ENCODE measurements at places on chromosomes 7 and 10.

GRCh38 chr7:44136731-44137130 lies 4.4 kb downstream of the MYL7 start:
- no peak for DNase-seq

DNA sequence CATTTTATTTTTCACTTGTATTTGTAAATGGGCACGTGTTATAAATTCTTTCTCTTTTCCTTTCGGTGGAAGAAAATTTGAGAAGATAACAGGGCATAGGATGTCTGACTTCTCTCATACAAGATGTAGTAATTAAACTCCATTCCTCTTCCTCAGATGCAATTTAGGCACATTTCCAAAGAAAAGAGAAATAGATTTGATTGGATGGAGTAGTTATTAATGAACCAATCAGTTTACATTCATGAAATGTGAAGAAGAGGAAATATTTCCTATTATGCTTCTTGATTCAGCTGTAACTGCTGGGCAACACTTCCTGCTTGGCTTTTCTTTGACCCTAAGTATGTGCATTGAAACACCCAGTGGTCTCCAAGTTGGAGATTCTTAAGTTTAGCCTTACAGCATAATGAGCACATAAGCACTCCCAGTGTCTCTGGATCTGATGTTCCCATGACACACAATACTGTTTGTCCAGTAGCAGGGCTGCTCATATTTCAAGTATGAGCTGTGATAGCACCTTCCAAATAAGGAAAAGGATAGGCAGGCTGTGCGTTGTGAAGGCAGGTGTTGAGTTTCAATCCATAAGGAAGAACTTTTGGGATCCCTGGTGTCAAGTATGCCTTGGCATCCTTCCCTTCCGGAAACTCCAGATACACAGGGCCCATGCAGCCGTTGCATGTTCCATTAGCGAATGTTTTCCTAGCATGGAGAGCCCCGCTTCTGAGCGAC lies 33.4 kb upstream of the COBL start:
- DNase-seq: no peak

DNA sequence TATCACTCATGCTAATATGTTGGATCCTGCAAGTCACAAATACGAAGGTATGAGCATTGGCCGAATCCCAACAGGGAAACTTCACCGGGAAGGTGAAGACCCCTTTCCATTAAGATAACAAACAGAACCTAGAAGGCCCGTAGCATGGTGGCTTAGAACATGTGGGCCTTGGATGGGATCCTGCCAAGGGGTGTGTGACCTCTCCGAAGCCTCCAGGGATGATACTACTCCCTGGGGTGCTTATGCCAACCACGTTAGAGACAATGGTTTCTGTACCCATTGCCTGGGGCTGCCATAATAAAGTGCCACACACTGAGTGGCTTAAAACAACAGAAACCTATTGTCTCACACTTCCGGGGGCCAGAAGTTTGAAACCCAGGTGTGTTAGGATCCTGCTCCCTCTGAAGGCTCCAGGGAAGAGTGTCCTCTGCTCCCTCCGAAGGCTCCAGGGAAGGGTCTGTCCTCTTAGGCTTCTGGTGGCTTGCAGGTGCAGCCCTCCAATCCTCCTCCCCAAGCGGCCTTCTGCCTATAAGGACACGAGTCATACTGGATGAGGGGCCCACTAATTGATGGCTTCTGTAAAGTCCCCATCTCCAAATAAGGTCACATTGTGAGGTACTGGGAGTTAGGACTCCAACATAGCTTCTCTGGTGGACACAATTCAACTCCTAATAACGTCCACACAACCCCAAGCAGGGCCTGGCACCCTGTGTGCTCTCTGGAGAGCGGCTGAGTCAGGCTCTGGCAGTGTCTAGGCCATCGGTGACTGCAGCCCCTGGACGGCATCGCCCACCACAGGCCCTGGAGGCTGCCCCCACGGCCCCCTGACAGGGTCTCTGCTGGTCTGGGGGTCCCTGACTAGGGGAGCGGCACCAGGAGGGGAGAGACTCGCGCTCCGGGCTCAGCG lies 992 bp upstream of the MGMT start:
- no peak for DNase-seq

DNA sequence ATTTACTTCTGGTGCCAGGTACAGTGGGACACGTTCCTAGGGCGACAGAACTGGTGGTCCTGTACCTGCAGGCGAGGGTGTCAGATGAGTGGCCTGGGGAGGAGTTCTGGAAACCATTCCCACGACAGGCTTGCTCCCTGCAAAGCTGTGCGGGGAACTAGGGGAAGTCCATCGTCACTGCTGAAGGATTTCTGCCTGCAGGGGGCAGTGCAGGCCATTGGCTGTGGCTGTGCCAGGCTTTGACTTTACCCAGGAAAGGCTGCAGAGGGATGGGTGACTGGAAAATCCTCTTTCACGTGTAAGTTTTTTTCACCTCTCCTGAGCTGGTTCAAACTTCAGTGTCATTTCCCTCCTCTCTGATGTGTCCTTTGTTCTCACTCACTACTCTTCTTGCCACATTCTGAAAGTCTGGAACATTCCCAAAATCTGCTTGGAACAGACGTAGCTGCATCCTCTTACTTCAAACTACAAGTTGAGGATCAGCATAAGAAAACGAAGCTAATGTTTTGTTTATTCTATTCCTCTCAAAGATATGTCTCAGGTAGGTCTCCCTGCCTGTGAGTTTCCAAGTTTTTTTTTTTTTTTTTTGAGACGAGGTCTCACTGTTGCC lies 126.5 kb downstream of the SH2D4B start:
- DNase-seq: peak; percentile 45

GRCh38 chr10:3668276-3668965 lies 116.6 kb downstream of the KLF6 start:
- peak; percentile 67 for DNase-seq

DNA sequence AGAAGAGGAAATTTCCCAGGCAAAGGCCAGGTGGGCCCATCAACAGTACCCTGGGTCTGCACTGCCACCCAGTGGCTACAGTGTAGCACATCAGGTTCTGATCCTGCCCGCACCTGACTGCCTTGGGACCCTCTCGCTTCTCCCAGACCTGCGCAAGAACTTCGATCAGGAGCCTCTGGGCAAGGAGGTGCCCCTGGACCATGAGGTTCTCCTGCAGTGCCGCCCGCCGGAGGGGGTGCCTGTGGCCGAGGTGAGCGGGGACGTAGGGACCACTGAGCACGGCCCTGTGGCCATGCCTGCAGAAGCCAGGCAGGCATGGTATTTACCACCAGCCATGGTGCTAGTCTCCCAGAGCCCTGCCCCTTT lies 33.9 kb upstream of the SLC29A3 start:
- peak; percentile 17 for DNase-seq

DNA sequence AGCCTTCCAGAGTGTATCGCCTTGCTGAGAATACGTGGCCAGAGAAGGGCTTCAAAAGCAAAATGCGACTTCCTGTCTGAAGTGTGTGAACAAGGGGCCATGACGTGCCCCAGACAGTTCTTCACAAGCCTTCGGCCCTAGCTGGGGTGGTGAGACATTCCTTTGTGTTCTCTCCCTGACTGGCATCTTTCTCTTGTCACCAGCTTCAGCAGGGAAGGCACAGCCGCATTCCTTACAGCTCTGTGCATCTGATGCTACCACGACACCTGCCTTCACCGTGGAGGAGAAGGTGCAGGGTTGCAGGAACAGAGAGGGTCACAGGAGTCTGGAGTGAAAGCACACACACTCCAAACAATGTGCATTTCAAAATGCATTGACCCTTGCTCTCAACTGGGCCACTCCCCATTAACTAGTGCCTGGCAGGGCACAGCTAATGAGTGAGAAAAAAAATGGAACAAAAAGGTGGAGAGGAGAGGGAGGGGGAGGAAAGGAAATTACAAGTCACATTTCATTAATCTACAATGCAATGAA lies 93.4 kb downstream of the GPR26 start:
- no peak for DNase-seq

DNA sequence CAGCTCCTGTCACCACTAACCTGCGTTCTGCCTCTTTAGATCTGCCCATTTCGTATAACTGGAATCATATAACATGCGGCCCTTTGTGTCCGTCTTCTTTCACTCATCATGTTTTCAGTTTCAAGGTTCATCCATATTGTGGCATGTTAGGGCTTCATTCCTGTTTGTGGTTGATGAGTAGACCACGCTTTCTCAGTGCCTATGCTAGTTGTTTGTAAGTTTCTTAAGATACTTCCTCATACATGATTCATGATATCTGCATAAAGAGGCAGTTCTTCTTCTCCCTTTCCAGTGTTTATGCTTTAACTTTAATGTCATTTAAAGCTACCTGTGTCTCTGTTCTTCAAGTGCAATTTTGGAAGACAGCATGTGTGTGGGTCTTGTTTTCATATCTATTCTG lies 79.5 kb upstream of the FAM20C start:
- no peak for DNase-seq

- DNase-seq: no peak
Observed at GRCh38 chr7:47421456-47421855, 160.5 kb downstream of the TNS3 start.

GRCh38 chr10:30749385-30749784 lies 119.8 kb upstream of the LYZL2 start:
- no peak for DNase-seq

GRCh38 chr7:23044581-23044980 lies 30.7 kb upstream of the HYCC1 start:
- DNase-seq: no peak

- DNase-seq: no peak
Observed at GRCh38 chr10:100551196-100551595, 15.5 kb downstream of the HIF1AN start.

- no peak for DNase-seq
Observed at GRCh38 chr10:44352316-44353127, 32.4 kb downstream of the CXCL12 start.

GRCh38 chr10:52955337-52955736 lies 182.8 kb upstream of the MBL2 start:
- DNase-seq: no peak

GRCh38 chr7:139046143-139046542 lies 10.3 kb upstream of the ZC3HAV1L start:
- DNase-seq: no peak

GRCh38 chr10:1535301-1535965 lies 201.9 kb downstream of the ADARB2 start:
- DNase-seq: no peak

- no peak for DNase-seq
Observed at GRCh38 chr7:139940866-139941265, 111.8 kb downstream of the TBXAS1 start.

- no peak for DNase-seq
Observed at GRCh38 chr7:44454348-44454747, 36.1 kb downstream of the NUDCD3 start.

- no peak for DNase-seq
Observed at GRCh38 chr10:99369126-99369525, 40.0 kb downstream of the CNNM1 start.

DNA sequence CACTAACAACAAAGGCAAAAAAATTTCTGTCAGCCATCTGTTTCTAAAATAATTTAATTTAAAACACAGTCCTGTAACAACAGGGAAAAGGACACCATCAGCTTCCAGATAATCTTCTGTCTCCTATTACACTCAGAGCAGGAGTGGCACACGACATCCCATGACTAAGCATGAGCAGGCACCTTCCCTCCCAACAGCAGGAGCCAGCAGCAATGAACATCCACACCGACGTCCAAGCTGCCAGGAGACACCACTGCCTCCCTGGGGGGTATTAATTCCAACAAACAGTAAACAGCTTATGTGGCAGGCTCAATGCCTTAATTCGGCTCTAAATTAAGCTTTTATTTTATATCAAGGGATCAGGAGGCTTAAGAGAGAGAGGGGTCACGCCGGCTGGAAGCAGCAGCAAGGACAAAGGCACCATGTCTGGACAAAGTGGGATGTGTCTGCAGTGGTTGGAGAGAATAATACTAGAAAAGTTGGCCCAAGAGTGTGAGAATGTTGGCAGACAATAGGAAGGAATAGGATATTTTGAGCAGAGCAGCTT lies 45.7 kb downstream of the KIAA1549 start:
- DNase-seq: no peak

DNA sequence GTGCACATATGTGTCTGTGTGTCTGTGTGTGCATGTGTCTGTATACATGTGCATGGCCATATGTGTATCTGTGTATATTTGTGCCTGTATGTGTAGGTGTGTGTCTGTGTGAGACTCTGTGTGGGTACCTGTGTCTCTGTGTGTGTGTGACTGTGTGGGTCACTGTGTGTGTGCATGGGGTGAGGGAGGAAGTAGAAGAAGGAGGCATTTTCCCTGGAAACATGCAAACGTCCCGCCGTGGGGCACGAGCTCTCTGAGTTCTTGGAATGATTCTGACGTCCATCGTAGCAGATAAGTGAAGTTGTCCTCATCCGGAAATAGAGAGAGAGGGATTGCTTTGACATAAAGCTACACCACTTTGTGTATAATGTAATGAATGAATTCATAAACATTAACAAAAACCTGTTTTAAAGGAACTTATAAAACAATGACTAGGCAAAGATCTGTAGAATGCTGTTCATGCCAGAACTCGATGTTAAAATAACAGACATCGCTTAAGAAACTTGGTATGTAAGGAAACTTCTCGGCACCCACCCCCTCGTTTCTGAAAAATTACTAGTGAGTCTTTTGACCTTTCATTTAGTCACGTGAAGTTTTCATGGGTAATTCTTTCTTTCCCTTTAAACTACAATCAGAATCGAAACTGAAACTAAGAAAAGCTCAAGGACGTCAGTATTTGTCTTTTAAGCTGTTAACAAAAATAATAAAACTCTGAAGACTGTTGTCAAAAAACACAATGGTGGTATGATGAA lies 43.6 kb upstream of the KLF6 start:
- DNase-seq: peak; percentile 60

DNA sequence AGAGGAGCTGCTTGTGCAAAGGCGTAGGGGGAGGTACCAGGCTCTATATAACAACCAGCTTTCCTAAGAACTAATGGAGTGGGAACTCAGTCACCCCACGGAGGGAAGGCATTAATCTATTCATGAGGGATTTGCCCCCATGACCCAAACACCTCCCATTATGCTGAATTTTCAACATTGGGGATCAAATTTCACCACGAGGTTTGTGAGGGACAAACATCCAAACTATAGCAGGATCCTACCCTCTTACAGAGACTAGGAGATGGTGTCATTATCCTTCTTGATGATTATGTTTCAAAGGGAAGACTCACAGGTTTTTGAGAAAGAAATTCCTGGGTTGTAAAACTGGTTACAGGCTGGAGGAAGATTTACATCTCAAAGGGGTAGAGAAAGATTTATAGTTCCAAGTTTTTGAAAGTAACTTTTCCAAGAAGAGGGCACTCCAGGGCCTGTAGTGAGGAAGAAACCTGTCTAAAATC lies 295.0 kb upstream of the DKK1 start:
- DNase-seq: no peak

DNA sequence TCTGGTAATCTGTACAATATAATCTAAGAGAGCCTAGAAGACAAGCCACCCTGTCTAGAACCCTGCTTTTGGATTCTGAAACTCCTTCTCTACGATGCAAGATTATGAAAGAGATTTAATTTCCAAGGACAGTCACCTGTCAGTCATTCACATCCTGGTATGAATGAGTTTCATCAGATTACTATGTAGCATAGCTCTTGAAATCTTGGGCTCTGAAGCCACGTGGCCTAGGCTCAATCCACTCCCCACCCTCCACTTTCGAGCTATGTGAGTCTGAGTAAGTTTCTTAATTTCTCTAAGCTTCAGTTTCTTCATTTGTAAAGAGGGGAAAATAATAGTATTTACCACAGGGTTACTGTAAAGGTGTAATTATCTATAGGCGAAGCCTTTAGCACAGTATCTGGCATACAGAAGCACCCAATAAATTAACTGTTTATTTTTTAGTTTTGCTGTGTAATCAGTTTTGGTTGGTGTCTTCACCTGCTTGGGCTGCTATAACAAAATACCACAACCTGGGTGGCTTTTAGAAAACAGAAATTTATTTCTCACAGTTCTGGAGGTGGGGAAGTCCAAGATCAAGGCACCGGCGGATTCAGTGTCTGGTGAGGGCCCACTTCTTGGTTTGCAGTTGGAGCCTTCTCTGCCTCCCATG lies 71.3 kb downstream of the MYOF start:
- DNase-seq: no peak

GRCh38 chr7:107372298-107372697 lies 97.6 kb upstream of the GPR22 start:
- no peak for DNase-seq

Measured in activated naive CD4-positive, alpha-beta T cell treated with Interleukin-2 at 50 U/mL for 16 hours (primary cell).